ENCODE measurements at places on chromosomes 7 and 10. TPM values are rescaled to one million over a fixed set of nuclear protein-coding genes. Genes with fewer than 3 reads are reported as not detected.
A peak's percentile ranks its signal among the peaks of the same experiment; 100 is the strongest.

DNA sequence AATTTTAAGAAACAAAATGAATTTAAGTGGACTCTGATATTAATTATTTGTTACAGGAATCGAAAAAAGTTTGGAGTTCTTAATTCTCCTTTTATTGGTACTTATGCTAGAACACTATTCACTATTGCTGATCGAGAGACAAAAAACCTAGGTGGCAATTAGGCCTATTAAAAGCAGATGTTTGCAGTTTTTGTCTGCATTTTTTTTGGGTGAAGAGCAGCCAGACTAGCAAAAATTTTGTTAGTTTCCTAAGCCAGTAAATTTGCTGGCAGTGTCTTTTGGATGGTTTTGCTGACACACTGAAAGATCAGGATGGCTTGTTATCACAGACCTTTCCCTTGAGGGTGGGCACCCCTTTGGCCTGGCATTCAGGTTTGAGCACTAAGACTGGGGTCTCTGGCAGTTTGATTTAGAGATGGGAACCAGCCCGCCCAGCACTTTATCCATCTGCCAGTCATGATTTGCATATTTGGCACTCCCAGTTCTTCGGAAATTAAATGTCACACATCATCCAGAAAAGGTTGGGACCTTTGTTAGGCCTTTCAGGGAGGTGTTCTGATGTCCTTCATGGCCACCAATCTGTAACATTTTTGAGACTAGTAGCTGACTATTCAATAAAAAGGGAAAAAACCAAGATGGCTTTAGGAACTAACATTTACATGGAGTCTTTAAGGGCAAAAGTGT is 57.3 kb downstream of the INPP5F start:
- DNase-seq: no peak

DNA sequence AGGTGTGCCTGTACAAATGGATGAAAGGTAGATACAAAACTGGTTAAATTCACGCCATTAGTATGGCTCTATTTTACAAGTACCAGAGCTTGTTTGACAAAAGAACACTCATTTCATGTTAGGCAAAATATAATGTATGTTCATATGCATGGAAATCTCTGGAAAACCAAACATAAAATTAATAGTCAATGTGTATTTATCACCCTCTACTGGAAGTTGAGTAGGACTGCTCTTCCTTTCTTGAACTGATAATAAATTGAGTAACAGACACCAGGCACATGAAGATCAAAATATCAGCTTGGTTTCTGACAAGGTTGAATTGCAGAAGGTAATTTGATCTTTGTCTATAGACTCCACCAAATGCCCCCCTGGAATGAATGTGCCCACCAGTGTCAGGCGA is 19.8 kb upstream of the AKR1B1 start:
- no peak for DNase-seq

Gene PRTFDC1
- total RNA-seq: 6.5 TPM

Gene PNLIPRP2
- total RNA-seq: not detected

Gene TCAF2
- 0.27 TPM for total RNA-seq

DNA sequence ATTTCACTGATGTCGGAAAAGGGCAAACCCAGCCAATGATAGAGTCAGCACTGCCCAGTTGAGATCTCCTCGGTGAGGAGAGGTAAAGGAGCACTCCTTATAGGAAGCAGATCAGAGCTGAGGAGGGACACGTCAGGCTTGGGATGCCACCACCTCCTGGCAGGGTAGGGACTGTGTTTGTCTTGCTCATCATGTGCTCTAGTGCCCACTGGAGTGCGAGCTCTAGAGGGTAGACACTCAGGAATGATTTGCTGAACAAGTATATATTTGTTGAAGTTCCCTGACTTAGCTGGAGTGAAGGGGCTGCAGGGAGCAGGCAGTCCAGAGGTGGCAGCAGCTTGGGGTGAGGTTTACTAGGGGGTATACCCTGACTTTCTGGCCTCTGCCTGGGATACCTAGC is 146.5 kb downstream of the NOC3L start:
- DNase-seq: no peak

GRCh38 chr7:76272142-76272541 is 30.3 kb upstream of the HSPB1 start:
- no peak for DNase-seq

Gene SEM1
- 43.9 TPM for total RNA-seq

GRCh38 chr7:69896121-69896520 is 297.8 kb downstream of the AUTS2 start:
- DNase-seq: no peak

Gene BTBD16
- not detected for total RNA-seq

- no peak for DNase-seq
Observed at GRCh38 chr10:133129071-133129858, 30.8 kb upstream of the KNDC1 start.

GRCh38 chr10:23994459-23995046 is 214.4 kb upstream of the KIAA1217 start:
- peak; percentile 52 for DNase-seq

- DNase-seq: no peak
Observed at GRCh38 chr7:116401711-116402110, 97.8 kb upstream of the CAV2 start.

Gene ELN
- total RNA-seq: 33.2 TPM

Gene PKD2L1
- not detected for total RNA-seq

All from Right ventricle myocardium superior (tissue), 1 donor.